Activated CD4-positive, alpha-beta T cell treated with anti-CD3 and anti-CD28 coated beads, Interleukin-2, Interleukin-4, amounts not matched to agents 100 ng/mL and 50 ng/mL, durations not matched to agents 16 hours and 8 hours (primary cell): ENCODE measurements at places on chromosomes 3 and 15.

DNA sequence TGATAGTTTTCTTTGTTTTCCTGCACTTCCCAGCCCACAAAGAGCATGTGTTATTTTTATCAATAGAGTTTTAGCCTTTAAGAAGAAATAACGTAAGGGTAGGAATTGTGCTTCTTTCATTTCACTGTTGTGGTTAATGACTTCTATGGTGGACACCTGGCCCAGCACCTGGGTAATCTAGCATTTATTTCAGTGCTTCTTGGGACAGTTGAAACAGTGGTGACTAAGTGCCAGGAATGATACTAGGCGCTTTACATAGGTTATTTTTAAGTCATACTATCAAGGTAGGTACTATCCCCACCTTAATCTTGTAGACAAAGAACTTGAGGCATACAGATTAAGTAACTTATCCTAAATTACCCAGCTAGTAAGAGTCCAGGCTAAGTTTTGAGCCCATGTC, 243.8 kb downstream of the SOX2 start:
- DNase-seq = no peak

- no peak for DNase-seq
Measured at GRCh38 chr3:125442506-125442905, 67.4 kb upstream of the ZNF148 start.

- DNase-seq = no peak
Measured at GRCh38 chr3:165513715-165514701, 317.8 kb upstream of the SLITRK3 start.

DNA sequence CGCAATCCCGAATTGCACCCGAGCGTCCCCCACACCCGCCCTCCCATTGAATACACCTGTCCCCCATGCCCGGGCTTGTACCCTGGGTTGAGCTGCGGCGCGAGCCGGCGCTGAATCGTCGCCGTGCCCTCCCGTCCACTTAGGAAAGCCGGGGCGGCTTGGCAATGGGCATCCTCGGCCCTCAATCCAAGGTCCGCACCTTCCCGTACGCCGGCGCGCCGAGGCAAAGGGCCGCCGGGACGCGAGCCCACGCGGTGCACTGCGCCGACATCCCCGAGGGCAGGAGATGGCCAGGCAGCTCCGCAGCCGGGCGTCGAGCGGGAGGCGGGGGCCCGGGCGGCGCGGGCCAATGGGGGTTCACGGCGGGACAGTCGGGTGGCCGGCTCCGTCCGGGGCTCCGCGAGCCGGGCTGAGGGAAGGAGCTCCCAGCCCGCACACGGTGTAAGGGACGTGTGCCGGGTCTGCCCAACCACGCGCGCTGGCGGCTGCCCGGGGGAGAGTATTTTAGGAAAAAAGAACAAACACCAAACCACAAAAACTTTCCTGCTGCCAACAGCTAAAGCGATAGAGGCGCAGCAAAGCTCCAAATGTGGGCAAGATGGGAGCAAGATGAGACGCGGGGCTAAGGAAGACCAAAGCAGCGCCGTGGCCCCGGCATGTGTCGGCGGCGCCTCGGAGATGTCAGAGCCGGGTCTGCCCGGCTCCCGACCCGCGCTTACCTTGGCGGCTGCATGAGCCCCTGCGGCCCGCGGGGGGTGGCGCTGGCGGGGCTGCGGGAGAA, 621 bp downstream of the RGMA start:
- DNase-seq = no peak

- peak; percentile 19 for DNase-seq
Measured at GRCh38 chr15:79769069-79769481, 127.7 kb downstream of the MTHFS start.

DNA sequence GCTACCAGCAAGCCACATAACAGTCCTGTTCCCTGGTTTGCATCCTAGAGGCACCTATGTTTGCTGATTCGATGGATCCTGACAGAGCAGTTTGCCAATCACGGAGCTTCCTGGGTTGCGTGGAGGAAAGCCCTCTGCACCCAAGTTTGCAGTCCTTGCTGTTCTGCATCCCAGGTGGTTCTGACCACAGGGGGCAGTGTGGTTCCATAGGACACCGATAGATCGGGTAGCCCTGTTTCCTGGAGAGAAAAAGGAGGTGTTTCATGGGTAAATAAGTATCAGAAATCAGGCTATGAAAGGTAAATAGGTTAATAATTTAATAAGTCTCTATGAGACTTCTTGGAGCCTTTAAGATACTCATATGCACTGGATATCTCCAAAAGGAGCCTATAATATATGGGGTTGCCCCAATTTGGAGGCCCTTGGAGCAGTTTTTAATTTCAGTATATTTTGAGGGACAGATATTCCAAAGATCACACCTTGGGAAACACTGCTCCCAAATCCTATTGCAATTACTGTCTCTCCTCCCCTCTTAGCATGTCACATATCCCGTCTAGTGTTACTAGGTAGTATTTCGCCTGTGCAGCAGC, 194.6 kb upstream of the TPM1 start:
- DNase-seq = peak; percentile 50

GRCh38 chr3:158352551-158352950, 218.4 kb upstream of the MLF1 start:
- DNase-seq = no peak

GRCh38 chr3:140902791-140903190, 38.8 kb upstream of the SLC25A36 start:
- no peak for DNase-seq

- DNase-seq = no peak
Measured at GRCh38 chr3:123284399-123285010, 82.8 kb downstream of the SEC22A start.

DNA sequence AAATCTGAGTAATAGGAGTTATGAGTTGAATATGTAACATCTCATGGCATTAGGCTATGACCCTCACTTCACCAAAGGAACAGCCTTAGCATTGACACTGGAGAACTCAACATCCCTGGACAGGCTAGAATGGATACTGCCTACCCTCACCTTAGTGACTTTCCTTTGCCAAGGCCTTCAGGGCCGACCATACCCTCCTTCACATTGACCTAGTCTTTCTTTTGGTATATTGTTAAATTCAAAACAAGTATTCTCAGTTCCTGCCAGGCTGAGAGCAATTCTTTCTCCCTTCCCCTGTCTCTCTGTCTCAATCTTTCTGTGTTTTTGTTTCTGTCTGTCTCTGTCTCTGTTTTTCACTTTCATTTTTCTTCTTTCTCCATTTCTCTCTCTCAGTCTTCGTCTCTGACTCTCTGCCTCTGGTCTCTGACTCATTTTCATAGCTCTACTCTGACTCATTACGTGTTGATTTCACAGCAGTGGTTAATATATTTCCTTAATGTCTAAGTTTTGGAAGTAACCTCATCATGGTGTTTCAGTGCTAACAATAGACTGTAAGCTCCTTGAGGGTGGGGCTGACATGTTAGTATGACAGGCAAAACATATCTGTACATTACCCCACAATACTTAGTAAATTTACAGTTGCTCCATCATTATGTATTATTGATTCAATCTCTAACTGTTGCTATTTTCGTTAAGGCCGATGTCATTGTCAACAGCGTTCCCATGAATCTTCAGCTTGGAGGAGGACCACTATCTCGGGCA, 32.5 kb downstream of the PARP15 start:
- DNase-seq = peak; percentile 92

- DNase-seq = peak; percentile 87
Measured at GRCh38 chr15:57306161-57306943, 70.0 kb upstream of the CGNL1 start.

- DNase-seq = no peak
Measured at GRCh38 chr15:66854012-66854965, 152.3 kb downstream of the SMAD6 start.

DNA sequence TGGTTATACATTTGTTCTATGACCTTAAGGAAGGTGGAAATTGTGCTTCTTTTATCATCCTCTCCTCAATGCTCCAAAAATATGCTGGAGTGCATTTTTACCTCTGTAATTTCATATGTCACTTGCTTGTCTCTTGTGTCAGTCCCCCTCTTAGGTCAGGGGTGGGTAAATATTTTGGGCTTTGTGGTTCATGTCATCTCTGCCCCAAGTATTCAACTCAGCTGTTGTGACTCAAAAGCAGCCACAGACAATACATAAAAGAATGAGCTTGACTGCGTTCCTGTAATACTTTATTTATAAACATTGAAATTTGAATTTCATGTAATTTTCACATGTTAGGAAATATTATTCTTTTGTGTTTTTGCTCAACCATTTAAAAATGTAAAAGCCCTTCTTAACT, 60.4 kb upstream of the SLC24A5 start:
- DNase-seq = no peak

DNA sequence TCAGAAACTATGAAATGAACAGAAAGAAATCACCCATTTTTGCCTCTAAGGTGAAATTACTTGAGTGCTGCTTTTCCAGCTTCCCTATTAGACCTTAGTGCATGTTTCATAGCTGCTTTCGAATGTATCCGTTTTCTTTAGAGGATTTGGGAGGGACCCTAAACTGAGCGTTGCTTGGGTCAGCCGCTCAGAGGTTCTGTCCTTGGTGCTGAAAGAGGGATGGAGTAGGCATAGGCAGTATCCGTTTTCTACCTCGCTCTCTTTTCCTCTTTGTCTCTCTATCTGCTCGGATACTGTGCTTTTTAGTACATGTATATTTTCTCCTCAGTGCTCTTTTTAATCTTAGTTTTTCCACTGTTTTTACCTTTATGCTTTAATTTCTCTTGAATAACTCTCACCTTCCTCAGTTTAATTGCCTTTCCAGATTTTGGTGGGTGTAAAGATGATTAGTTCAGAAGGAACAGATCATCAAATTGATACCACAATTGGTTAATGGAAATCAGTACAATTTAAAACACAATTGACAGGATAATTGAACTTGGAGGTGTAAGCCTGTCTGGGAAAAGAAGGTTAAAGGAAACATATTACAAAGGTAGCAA, at the start of gene DRD3:
DRD3 (minus strand) TSS at position 283 of the 599 bp plus-strand sequence. CDS start 7,060 bp downstream, outside the sequence.
- peak; percentile 25 for DNase-seq

DNA sequence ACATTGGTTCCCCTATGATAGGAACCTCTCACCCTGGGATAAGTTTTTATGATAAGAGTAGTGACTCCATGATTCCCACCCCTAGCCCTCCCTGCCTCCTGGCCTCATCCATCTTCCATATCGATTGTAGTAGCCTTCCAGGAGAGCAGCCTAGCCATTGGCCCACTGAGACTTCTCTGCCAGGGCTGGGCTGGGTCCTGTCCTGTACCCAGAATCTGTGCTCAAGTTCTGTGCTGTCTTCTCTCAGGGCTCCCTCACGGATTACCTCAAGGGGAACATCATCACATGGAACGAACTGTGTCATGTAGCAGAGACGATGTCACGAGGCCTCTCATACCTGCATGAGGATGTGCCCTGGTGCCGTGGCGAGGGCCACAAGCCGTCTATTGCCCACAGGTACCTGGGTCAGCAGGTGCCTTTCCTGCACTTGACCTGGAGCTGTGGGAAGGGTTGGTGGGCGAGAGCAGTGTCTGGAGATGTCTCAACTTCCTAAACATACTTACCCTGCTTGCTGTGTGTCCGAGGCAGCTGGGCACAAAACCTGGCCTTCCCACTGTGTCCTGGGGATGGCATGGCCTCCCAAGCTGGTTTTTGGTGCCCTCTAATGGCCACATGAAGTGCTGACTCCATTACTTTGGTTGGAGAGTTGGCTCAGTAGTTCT, 16.6 kb upstream of the EXOG start:
- peak; percentile 50 for DNase-seq

- no peak for DNase-seq
Measured at GRCh38 chr3:149284034-149284433, 49.4 kb downstream of the TM4SF18 start.

DNA sequence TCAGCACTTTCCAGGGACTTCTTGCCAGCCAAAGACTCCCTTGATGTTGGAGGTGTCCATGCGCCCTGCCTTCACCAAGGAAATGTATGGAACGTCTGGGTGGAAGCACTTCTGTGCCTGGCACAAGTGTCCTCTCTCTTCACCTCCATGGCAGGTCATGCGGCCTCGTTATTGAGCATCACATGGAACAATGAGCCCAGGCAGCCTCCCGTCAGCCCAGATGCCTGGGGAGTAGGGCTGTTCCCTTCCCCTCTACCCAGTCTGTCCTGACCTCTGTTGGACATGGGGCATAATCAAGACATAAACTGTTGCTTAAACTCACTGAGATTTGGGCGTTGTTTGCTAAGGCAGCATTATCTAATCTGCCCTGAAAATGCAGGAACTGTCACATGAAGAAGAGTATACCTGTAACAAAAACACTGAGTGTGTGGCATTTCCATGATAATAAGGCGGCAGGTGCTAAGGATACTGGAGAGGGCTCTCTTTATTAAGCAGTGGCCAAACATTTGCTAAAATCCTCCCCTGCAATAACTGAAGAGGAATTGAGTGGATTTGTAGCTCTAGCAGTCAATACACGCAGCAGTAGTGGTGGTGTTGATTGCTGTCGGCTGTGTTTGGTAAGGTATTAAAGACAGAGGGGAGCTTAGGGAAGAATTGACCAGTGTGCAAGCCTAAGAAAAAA, 338.2 kb upstream of the ATP10A start:
- no peak for DNase-seq

GRCh38 chr3:16103472-16103871, 71.0 kb upstream of the GALNT15 start:
- DNase-seq = no peak

DNA sequence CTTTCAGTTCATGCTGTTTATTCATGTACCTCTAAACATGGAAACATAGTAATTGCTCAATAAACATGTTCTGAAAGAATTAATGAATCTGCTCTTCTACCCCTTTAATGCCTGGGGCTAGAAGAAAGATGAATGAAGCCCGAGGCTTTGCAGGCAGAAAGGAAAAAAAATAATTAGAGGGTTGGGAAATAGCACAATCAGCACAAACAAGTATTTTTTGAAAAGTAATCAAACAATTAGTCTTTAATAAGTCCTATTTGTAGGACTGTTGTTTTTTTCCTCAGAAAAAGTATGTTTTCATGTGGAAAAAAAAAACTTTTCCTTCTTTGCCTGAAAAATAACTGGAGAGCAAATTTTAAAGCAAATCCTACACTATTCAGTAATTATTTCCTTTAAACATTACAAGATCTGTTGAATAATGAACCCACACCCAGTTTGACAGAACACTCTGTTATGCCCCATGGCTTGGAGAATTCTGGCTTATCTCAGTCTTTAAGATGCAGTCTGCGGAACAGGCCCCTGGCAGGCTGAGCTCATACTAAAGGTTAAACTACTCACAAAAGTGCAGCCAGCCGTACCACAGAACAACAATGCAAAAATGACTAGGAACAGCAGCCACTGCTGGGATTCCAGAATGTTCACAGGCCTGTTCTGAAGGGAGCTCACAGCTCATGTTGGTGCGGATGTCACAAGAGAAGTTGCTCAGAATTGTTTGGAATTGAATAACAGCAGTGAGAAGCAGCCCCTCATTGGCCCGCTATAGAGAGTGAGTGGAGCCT, 79.2 kb downstream of the ABI3BP start:
- no peak for DNase-seq

DNA sequence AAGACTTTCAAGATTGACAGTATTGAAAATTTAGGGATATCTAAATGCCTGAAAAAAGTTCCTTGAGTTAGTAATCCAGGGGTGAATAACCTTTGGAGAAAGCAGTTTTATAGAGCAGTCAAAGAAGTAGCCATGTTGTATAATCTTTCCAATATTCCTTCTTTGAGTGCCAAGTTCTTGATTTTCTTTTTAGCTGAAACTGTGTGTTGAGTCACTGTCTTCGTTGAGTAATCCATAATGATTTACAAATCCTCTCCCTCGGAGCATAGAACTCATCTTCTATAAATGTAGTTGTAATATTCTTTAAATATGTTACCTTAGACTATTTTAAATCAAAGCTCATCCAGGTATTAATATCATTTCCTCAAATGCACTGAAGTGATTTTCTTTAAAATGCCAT, 135.2 kb downstream of the BBX start:
- DNase-seq = no peak
